ENCODE measurements at places on chromosomes 11 and 22.

GRCh38 chr22:27111796-27112672 lies 454.6 kb downstream of the MIAT start:
- no peak for DNase-seq

DNA sequence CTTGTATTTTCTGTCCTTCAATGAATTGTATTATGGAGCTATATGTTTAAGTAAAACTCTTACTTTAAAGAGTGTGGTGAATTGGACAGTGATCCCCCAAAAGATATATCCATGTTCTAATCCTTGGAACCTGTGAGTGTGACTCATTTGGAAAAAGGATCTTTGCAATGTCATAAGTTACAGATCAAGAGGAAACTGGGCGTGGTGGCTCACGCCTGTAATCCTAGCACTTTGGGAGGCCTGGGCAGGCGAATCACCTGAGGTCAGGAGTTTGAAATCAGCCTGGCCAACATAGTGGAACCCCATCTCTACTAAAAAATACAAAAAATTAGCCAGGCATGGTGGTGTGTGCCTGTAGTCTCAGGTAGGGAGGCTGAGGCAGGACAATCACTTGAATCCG lies 36.7 kb downstream of the ELF5 start:
- no peak for DNase-seq

DNA sequence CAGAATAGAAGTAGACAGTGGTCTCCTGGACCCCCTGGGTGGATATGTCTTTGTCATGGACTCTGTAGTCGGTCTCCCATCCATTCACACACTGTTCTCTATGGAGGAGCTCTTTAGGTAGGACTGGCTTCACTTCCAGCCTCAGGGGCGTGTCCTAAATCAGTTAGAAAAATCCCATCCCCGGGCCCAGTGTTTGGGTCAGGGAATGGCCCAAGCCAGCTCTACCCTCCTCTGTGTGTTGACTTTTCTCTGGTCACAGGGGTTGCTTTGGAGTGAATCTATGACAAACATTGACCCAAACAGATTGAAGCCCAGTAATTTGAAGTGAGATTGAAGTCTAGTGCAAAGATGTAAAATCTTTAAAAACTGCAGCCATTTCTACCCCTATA lies 34.0 kb downstream of the WEE1 start:
- DNase-seq, result no peak

GRCh38 chr11:44028401-44028800 lies 19.4 kb upstream of the ACCSL start:
- DNase-seq, result no peak

DNA sequence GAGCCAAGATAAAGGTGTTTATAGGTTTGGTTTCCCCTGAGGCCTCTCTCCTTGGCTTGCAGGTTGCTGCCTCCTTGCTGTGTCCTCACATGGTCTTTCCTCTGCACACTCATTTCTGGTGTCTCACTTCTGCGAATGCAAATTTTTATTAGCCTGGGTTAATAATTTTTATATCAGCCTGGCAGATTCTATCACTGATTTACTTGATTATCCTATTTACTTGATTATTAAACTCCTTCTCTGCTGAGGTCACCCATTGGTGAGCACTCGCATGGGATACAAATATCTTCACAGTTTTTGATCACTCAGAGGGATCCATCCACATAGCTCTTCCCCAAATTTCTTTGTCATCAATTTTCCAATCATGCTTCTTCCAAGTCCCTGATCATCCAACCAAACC lies 90.9 kb upstream of the IGLL5 start:
- no peak for DNase-seq

DNA sequence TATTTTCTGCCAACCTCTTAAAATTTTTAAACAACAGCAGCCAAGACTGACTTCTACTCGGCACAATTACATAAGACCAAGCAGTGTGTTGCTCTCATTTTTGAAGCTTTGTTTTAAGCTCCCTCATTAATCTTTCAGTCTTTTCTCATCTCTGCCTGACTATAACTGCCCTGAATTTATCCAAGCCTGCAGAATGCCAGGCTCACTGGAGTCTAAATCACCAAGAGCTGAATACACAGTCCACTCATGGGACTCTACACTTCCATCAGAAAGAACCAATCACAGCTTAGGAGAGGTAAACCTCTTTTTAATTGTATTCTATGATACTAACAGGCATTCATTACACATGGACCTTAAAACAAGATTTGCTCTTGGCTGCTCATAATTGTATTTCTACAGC lies 178.7 kb downstream of the CADM1 start:
- DNase-seq, result no peak

All from glomerular endothelial cell (primary cell).